Spinal cord (tissue), 10 donors: ENCODE measurements at places on chromosomes 7 and 10.

DNA sequence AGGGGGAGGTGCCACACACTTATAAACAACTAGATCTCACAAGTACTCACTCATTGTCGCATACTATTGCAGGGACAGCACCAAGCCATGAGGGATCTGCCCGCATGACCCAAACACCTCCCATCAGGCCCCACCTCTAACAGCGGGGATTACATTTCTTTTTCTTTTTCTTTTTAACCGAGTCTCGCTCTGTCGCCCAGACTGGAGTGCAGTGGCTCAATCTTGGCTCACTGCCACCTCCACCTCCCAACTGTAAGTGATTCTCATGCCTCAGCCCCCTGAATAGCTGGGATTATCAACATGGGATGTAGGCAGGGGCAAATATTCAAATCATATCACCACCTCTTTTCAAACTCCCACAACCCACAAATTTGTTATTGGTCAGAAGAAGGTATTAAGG is 76.7 kb downstream of the SKAP2 start:
- peak; percentile 15 for DNase-seq

DNA sequence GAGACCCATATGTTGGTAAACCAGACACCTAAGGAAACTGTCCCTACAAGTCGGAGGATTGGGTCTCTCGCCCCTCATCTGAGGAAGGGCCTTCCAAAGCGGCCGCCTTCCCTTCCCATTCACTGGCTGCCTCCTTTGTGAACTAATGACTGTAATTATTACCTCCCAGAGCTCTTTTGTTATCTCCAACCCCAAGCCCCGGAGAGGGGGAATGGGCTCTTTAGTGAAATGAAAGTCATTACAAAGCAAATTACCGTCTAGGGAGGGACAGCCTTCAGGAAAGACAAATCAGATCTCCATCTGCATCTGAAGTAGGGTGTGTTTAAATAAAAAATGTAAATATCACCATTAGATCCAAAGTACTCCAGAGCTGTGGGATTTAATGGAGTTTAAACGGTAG is 2.6 kb upstream of the GAD2 start:
- no peak for DNase-seq

DNA sequence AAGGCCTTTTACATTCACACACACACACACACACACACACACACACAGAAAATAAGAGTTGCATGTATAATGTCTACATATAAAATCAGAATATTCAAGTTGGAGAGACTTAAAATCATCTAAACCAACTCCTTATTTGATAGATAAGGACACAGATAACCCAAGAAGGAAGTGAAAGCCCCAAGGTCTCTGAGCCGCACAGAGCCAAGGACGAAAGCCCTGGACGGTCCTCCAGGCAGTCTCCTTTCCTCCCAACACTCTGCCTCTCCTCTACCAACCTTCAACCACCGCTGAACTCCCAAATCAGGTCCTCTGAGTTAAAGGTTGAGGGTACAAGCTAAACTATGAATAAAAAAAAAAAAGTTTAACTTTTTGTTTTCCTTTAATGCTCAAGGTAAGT is 28.2 kb downstream of the UBE2H start:
- no peak for DNase-seq

DNA sequence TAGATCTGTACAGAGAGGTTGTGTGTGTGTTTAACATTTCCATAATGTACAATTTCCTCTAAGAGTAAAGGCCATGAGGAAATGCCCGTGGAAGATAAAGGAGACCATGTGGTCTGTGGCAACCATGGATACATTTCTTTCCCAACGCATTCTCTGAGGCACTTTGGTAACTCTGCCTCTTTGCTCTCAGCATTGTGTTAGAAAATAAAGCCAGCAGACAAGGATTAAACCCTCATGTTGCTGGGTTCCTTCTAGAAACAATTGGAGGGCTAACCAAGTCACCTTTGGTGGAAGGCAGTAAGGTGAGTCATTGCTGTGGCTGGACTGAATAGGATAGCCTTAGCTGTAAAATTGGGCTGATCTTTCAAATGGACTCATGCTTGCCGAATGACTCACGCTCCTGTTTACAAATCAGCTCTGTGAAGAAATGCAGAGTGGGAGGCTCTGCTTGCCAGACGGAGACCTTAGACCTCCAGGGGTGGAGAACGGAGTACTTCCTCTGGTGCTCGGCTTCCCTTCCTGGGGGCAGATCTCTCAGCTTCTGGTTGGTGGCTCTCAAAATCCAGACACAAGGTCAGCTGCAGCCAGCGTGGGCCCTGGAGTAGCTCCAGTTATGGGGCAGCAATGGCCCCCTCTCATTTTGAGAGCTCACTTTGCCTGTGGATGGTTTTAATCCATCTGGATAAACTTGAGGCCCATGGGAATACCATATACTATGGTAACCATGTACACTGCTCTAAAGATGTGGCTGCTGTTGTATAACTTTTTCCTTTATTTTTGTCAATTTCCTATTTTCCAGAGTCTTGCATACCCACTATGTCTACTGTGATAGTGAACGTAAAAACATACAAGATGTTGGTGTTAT is 137.3 kb downstream of the TCF7L2 start:
- no peak for DNase-seq

- DNase-seq, result no peak
Observed at GRCh38 chr7:129591868-129592267, 19.7 kb upstream of the NRF1 start.

- DNase-seq, result no peak
Observed at GRCh38 chr7:16838386-16838785, 33.6 kb upstream of the AGR2 start.

- DNase-seq, result no peak
Observed at GRCh38 chr7:88795553-88795952, at the start of gene TEX47. TSS of gene TEX47 (minus strand) at chr7:88795737. CDS start at chr7:88794942, 795 bp downstream.

DNA sequence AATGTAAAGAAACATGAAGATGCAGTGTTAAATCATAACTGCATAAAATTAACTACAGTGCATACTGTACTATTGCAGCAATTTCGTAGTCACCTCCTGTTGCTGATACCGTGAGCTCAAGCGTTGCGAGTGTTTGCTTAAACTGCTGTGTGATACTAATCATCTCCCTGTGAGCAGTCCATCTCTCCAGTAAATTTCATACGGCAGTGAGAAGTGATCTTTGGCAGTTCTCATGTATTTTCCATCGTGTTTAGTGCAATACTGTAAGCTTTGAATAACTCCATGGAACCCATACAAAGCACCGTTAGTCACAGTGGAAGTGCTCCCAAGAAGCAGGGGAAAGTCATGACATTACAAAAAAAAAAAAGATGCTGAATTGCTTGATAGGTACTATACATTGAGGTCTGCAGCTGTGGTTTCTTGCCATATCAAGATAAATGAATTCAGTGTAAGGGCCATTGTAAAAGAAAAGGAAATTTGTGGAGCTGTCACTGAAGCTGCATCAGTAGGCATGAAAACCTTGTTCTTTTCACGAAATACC is 360.4 kb downstream of the EXOC4 start:
- DNase-seq, result no peak

- DNase-seq, result no peak
Observed at GRCh38 chr7:40583667-40584444, 449.1 kb downstream of the SUGCT start.

DNA sequence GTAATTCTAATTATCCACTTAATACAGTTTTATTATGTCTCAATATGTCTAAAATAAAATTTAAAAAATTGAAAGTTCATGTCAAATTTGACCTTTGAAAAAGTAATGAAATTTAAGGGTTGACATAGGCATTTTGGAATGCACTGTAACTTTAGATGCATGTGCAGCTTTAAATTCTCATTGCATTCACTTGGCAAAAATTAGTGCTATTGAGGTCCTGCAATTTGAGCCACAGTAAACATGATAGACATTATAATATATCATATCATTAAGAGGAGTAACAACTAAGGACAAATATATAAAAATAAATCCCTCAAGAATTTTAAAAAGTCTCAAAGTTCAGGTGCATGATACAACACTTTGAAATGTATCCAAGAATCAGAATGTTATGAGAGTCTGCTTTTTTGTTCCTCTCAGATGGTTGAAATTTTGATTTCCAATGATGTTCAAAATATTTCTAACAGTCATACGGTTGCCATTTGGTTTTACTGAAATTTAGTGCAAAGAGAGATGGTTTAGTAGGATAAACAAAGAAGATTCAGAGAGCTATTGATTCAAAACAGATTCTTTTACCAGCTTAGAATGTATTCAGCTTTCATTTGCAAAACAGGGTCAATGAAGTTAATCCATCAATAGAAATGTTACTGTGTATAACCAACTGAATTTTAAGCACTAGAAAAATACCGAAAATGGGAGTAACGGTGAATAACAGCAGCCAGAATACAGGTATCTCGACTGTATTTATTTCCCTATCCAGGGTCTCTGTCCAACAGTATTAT is 71.8 kb downstream of the SEMA3A start:
- no peak for DNase-seq

DNA sequence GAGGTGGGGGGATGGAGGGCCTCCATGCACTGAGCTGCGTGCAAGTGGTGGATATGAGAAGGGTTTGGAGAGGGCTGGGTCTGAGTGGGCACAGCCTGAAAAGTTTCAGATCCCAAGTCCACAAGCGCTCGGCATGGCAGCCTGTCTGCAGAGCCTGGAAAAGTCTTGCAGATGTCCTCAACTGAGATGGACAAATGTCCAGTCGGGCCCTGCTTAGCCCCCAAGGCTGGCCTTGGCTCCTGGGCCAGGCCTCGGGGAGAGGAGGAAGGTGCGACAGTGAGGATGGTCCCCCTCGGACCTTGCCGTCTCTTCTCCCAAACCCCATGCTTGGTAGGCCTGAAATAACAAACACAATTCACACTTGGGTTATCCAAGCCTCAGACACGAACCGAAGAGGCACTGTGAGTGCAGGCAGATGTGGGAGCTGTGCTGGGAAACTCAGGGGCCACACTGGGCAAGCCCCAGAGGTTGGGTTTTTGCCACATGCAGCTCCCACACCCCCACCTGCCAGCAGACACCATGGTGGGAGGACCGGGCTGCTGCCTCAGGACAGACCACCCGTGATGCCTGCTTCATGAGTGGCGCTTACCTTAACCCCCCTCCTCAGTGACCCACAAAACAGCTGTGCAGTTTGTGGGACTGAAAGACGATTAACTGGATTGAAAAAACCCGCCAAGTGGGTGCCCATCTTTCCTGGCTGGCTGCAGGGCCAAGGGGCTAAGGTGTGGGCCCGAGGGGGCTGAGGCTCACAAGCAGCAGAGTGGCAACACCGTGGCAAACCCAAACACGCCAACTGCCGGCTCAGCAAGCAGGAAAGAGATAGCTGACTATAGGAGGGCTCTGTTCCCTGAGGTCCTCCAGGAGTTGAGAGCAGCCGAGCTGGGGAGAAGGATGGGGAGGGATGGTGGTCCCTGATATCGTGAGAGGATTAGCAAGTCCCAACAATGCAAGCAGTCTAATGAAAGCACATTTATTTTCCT is 156.8 kb downstream of the RNF216 start:
- DNase-seq, result no peak

DNA sequence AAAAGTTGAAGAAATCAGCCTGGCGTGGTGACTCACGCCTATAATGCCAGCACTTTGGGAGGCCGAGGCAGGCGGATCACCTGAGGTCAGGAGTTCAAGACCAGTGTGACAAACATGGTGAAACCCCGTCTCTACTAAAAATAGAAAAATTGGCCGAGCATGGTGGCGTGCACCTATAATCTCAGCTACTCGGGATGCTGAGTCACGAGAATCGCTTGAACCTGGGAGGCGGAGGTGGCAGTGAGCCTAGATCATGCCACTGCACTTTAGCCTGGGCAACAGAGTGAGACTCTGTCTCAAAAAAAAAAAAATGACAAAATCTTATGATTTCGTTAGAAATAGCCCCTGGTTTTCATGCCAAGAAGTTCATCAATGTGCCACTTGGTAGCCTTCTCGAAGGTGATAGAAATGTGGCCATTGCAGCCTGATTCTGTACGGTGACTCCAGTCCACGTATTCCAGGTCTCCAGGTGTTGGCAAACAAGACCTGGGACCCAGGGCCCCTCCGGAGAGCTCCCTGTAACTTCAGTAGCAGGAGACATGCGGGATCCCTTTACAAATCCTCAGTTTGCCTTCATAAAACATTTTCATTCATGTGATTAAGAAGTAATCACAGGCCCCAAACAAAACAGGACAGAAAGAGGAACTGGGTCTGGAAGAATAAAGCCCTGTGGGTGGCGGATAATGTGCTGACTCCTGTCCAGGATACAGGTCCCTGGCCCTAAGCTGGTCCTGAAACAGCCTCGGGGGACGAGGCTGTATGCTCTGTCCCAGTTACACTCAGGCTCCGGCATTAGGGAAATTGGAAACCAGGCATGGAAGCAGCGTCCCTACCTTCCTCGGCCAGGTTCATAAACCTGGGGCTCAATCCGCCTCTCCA is 207.3 kb upstream of the SH2B2 start:
- peak; percentile 16 for DNase-seq

DNA sequence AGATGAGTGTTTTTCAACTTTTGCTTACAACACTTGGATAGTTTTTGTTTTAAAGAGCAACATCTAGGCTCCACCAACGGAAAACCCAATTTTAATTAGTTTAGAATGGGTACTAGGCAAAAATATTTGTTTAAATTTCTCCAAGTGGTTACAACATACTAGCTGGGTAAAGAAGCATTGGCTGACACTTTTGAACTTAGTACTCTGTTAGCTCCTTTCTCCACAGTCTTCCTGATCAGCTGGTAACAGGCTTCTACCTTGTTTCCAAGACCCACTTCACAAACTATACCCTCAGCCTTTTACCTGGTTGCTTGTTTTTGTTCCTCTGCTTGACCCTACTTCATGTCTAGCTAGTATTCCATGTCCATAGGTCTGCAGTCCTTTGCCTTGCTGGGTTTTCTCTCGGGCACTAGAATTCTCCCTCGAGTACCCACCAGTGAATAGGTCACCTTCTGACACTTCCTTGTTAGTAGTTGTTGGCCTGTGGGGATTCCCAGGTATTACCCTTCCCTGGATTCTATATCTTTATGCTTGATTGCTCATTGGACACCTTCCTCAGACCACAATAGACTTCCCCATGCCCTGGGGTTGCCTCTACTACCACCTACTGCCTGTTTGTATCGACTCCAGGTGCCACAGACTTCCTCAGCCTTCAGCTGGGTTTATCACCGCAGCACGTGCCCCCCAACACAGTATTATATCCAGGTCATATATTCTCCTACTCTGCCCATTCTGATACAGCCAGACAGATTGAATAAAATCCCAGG is 42.0 kb downstream of the PRPS1L1 start:
- DNase-seq, result no peak
